ENCODE measurements at places on chromosomes 3 and 15. TPM values are rescaled to one million over a fixed set of nuclear protein-coding genes. Genes with fewer than 3 reads are reported as not detected.

OXNAD1 gene
- total RNA-seq: 7.5 TPM

ZKSCAN7 gene
- total RNA-seq: not detected

TNIK gene
- 3.0 TPM for total RNA-seq

TMEM89 gene
- not detected for total RNA-seq

BHLHE40 gene
- total RNA-seq: 81.0 TPM

GMPS gene
- 81.6 TPM for total RNA-seq

HHLA2 gene
- total RNA-seq: 0.13 TPM

NPAP1 gene
- total RNA-seq: not detected

CKMT1A gene
- total RNA-seq: 2.6 TPM

GDPGP1 gene
- total RNA-seq: 5.6 TPM

GOLGA8J gene
- 0.06 TPM for total RNA-seq

CELSR3 gene
- 4.5 TPM for total RNA-seq

GRAMD2A gene
- not detected for total RNA-seq

ALDH1L1 gene
- 0.17 TPM for total RNA-seq

SPSB4 gene
- 0.09 TPM for total RNA-seq

DPPA2 gene
- not detected for total RNA-seq

UTS2B gene
- total RNA-seq: 0.08 TPM

HRG gene
- total RNA-seq: not detected

GHSR gene
- total RNA-seq: not detected

CADM2 gene
- total RNA-seq: 0.27 TPM

KLHL40 gene
- not detected for total RNA-seq

CACNA2D3 gene
- 0.07 TPM for total RNA-seq

AMIGO3 gene
- total RNA-seq: 0.41 TPM

SLC6A6 gene
- 95.5 TPM for total RNA-seq

TYRO3 gene
- 15.8 TPM for total RNA-seq

ITIH4 gene
- total RNA-seq: 0.71 TPM

All from A549 treated with CORT108297 at 1 μM for 4 hours (cell line).